GM10248 (cell line): ENCODE measurements at places on chromosomes 2 and 18.

- no peak for DNase-seq
Measured at GRCh38 chr2:198756166-198756565, 701.6 kb downstream of the SATB2 start.

GRCh38 chr2:23355001-23355400, 30.0 kb upstream of the KLHL29 start:
- DNase-seq = no peak

DNA sequence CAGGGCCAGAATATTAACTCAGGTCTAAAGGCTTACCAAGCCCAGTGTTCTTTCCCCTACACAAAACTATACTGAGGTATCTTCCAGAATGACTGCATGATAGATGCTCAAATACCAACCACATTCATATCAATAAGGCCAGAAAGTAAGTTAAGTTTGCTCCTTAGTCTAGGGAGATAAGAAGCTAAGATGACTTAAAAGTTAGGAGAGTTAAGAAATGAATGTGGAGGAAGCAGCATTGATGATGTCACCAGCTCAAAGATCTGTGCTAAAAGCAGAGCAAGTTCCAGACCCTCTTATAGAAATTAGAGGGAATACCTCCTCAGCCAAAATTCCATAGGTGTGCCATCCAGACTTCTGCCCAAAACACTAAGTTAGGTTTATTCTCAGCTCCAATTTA, 6.1 kb downstream of the PPP4R1 start:
- no peak for DNase-seq

DNA sequence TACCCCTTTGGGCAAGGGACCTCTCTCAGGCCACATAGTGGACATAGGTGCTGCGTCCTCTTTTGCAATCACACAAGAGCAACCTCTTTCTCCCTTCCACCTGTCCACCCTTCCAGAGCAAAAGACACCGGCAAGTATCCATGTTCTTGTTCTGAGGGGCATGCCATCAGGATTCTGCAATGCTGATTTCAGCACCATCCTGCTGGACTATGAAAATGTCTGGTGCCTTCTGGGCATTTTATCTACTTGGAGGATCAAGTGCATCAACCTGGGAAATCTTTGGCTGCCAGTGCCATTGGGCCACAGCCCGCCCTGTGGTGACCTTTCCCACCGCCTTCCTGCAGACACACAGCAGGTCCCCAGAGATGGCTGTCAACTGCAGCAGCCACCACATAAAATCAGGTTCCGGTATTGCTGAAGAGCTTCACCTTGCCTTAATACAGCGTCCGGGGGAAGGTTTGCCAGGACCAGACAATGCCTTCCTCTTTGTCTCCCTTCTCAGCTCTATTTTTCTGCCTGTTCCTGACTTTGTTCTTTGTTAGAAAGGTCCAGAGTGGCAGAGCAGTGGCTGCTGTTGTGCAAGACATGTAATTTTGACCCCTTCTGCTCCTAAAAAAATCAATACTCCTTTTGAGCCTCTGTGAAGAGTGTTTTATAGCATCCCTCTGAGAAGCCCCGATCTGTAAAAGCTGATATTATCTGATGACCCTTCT, 18.5 kb upstream of the BOD1L2 start:
- no peak for DNase-seq

- DNase-seq = no peak
Measured at GRCh38 chr2:201263779-201264178, 3.4 kb downstream of the CASP8 start.

GRCh38 chr2:201358684-201359083, 1.5 kb upstream of the FLACC1 start:
- no peak for DNase-seq

DNA sequence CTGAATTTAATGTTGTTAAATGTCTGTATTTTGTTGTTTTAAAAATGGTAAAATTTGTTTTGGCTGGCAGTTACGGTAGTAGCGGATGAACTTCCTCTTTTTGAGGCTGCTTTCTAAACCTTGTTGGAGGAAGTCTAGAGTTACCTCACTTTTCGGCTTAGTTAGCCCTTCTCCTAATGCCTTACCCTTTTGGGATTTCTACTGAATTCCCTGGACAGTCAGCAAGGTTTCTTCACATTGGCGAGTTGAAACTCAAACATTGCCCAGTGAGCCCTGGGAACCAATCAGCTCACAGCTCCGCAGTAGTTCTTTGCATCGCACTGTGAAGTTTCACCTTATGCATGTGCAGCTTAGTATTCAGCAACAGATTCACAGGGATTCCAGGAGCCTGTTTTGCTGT, 55.2 kb downstream of the TMEM247 start:
- DNase-seq = peak; percentile 42

DNA sequence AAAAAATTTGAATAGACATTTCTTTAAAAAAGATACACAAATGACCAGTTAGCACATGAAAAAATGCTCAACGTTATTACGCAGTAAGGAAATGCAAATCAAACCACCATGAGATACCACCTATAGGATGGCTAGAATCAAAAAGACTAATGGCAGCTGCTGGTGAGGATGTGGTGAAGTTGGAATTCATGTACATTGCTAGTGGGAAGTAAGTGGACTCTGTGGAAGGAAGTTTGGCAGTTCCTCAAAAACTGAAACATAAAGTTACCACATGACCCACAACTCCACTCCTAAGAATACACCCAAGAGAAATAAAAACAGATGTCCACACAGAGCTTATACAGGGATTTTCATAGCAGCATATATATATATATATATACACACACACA, 51.2 kb downstream of the MBP start:
- DNase-seq = no peak

DNA sequence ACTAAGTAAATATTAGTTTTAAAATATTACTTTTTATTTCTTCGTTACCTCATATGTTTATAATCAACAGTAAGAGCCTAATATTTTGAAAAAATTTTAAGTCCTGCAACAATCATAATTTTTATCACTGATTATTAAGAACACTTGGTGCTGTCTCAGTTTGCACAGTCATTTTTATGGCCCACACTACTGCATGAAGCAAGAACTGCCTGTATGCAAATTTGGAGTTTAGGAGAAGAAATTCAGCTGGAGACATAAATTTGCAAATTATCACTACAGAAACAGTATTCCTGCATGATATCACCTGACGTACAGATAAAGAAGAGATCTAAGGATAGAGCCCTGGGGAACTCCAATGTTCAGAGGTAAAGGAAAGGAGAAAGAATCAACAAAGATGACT, 144.1 kb upstream of the RBBP8 start:
- no peak for DNase-seq

DNA sequence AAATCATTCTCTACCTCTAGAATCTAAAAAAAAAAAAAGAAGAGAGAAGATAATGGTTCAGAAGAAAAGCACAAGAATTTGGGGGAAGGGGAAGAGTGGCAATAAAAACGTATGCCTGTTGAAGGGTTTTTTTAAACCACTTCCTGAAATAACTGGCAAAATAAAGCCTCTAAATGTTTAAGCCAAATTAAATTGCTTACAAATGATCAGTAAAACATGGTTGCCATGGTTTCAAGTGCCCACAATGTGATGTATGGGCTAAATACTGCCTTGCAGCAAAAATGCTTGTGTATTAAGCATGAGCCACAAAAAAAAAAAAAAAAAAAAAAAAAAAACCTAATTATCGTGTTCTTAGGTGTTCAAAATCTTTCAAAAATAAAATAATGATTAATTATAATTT, 60.8 kb downstream of the RBM43 start:
- DNase-seq = no peak

DNA sequence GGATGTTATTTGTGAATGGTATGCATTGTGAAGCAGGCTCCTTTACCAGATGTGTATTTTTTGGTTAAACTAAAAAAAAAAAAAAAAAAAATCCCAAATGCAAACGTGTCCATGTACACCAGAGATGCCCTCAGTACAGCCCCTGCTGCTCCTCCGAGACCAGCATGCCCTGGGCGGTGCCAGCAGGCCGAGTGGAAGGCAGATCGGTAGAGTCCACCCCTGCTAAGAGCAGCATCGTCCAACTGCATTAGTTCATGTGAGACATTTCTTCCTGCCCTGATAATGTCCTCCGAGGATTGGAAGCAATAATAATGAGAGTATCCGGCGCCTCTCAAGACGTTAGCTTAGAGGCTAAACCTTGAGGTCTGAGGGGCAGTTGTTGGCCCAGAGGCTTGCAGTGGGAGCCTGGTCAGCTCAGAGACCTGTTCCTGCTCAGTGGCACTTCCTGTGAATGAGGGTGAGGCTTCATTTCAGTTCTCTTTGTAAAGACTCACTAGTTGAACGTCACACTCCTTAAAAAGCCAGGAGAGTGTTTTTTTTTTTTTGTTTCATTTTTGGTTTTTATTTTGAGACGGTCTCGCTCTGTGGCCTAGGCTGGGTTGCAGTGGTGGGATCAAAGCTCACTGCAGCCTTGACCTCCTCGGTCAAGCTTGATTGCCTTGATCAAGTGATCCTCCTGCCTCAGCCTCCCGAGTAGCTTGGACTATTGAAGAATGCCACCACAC, 5.6 kb downstream of the SLC66A3 start:
- DNase-seq = peak; percentile 62

GRCh38 chr2:70936979-70937811, 1.5 kb downstream of the ATP6V1B1 start:
- DNase-seq = no peak

GRCh38 chr18:48735080-48735676, 196.3 kb downstream of the CTIF start:
- DNase-seq = no peak

- no peak for DNase-seq
Measured at GRCh38 chr18:48554610-48555400, 16.0 kb downstream of the CTIF start.

DNA sequence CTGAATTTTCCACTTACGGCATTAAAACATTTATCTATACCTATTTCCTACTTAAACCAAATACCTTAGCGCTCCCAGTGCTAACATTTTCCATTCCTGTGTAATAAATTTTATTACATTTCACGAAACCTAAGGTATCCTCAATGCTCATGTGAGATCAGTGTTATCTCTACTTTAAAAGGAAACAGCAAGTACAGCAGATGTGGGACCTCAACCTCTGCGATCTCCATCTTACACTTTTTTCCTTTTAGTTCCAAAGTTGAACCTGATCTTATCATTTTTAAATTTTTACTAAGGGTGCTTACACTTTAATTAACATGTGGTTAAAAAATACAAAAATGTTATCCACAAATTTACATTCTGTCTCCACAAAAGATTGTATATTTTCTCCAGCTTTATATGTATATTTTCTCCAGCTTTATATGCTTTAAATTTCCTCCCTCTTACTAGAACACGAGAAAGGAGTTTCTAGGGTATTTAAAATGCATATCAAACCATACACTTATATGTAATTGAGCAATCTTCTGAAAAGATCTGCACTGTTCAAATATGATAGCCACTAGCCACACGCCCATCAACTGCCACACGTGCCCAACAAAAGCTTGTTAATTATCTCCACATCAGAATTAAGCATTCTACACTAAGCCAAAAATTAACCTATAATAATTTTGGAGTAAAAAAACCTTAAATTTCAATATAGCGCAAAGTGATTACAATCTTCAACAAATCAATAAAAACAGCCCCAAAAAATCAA, 38.1 kb downstream of the MBOAT2 start:
- DNase-seq = no peak

GRCh38 chr2:20618468-20618885, 32.4 kb downstream of the HS1BP3 start:
- DNase-seq = no peak

GRCh38 chr2:97844311-97844859, 131.0 kb downstream of the ZAP70 start:
- DNase-seq = no peak

DNA sequence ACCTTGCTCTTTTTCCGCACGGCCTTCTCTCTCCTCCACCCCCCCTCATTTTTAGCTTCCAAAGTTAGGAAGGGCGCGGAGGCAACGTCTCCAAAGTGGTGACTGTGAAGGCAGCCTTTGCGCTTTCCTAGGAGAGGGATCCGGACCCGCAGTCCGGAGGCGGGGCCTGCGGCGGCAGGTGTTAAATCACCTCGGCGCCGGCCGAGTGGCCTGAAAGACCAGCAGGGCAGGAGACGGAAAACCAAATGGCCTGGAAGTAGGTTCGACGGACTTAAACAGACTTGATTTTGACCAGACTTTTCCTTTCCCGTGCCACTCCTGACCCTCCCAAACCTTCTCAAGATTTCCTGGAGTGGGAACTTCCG, 615 bp downstream of the GORASP2 start:
- DNase-seq = peak; percentile 50

GRCh38 chr18:50460716-50461115, 85.9 kb downstream of the SKA1 start:
- DNase-seq = no peak

DNA sequence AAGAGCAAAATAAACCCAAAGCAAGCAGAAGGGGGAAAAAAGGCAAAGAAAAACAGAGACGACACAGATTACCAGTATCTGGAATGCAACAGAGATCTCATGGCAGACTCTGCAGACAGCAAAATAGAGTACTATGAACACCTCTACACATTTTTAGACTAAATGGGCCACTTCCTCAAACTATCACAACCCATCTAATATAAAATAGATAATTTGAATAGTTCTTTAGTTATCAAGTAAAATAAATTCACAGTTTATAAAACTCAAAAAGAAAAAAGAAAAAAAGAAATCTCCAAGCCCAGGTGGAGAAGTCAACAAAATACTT, 16.6 kb downstream of the SESTD1 start:
- no peak for DNase-seq

GRCh38 chr2:27803046-27803445, 31.5 kb downstream of the MRPL33 start:
- DNase-seq = no peak

DNA sequence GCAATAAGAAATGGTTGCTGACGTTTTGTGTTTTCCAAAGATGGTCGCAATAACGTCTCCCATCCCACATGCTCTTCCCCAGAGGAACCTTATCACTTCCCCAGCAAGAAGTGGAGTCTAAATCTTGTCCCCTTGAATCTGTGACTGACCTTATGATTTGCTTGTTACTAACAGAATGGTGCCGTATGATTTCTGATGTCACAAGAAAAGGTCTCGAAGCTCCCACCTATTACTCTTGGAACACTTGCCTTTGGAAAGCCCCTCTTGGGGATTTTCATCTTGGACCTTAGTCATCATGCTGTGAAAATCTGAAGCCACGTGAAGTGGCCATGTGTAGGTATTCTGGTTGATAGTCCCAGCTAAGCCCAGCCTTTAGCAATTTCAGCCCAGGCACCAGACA, 86.2 kb upstream of the GLS start:
- DNase-seq = no peak

DNA sequence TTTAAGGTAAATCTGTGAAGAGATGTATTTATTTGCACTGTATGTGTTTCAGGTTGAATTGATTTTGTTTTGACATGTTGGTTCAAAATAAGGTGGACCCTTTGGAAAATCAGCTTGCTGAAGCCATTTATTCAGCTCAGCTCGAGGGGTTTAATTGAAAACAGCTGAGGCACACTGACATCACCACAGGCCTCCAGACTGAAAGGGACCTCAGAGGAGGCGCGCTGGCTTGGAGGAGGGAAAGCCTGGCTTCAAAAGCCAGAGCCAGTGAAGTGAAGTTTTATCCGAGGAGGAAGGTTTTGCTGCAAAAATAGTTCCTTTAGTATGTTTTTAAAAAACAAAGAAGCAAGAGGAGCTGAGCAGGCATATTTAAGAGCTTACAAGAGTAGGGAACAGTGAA, 26.9 kb upstream of the DNMT3A start:
- DNase-seq = no peak
